Glutamatergic neuron (in vitro differentiated cells): ENCODE measurements at places on chromosomes 1 and 21. TPM values are rescaled to one million over a fixed set of nuclear protein-coding genes. Genes with fewer than 3 reads are reported as not detected.
A peak's percentile ranks its signal among the peaks of the same experiment; 100 is the strongest.

The OVAAL gene
- not detected for total RNA-seq

The RBM11 gene
- 2.7 TPM for total RNA-seq

The MARK1 gene
- 105 TPM for total RNA-seq

The TMEM200B gene
- total RNA-seq = 5.8 TPM

The PSMD4 gene
- 250 TPM for total RNA-seq

The KTI12 gene
- 8.6 TPM for total RNA-seq

The LRRC3 gene
- 5.8 TPM for total RNA-seq

The SLFNL1 gene
- total RNA-seq = 0.20 TPM

The AKR7A3 gene
- total RNA-seq = 1.9 TPM

The CRNN gene
- not detected for total RNA-seq

The DNAJC28 gene
- total RNA-seq = 5.3 TPM

The ETS2 gene
- 16.2 TPM for total RNA-seq

The KCNK2 gene
- not detected for total RNA-seq

The PDE9A gene
- total RNA-seq = 58.7 TPM

The TBX15 gene
- 0.69 TPM for total RNA-seq

- H3K4me3 ChIP-seq = no peak overlapping the region
- H3K4me1 ChIP-seq = peaks cover 4% of the 10 kb centered on the region
- no peaks in the 10 kb centered on the region for H3K36me3 ChIP-seq
- no peak overlapping the region for H3K27ac ChIP-seq
Observed at GRCh38 chr1:6743189-6744101, 41.8 kb upstream of the CAMTA1 start.

DNA sequence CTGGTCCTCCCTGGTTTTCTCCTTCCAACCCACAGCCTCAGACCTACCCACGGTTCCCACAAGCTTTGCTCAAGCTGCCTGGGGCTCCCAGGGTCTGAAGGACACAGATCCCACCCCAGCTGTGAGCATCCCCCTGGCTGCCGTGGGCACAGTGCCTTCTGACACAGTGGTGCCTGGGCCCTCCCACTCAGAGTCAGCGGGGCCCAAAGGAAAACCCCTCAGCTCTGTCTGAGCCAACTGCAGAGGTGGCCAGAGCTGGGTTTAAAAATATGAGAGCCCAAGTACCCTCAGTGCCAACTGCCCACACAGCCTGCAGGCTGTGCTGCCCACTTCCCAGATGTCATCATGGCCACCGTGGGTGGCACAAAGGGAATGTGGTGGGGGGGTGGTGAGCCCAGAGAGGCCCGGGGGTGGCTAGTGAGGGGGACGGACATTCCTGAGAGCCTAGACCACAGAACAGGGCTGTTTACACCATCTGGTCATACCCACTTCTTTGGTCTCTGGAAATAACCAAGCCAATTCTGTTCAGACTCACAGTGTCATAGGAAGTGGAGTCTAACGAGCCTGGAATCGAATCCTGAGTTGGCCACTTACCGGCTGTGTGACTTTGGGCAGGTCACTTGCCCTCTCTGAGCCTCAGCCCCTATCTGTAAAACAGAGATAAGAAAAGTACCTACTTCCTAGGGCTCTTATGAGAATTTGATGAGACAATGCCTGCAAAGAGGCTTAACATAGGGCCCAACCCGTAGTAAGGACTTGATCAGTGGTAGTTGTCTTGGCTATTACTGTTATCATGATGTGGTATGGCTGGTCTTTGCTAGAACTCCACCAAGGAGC lies 85.5 kb downstream of the CAMK2N1 start:
- DNase-seq = no peak
- peaks cover 10% of the 10 kb centered on the region for H3K27me3 ChIP-seq
- no peak overlapping the region for H3K4me3 ChIP-seq

- H3K36me3 ChIP-seq = no peaks in the 10 kb centered on the region
- no peak overlapping the region for H3K27ac ChIP-seq
- H3K4me1 ChIP-seq = no peaks in the 10 kb centered on the region
- no peak for DNase-seq
Observed at GRCh38 chr21:21233051-21233450, 234.8 kb downstream of the NCAM2 start.

GRCh38 chr1:78297836-78298235 lies 192.9 kb upstream of the PTGFR start:
- H3K4me1 ChIP-seq = peaks cover under 1% of the 10 kb centered on the region
- H3K4me3 ChIP-seq = no peak overlapping the region
- no peaks in the 10 kb centered on the region for H3K36me3 ChIP-seq
- no peak for DNase-seq
- H3K27ac ChIP-seq = no peak overlapping the region
- no peaks in the 10 kb centered on the region for H3K27me3 ChIP-seq

DNA sequence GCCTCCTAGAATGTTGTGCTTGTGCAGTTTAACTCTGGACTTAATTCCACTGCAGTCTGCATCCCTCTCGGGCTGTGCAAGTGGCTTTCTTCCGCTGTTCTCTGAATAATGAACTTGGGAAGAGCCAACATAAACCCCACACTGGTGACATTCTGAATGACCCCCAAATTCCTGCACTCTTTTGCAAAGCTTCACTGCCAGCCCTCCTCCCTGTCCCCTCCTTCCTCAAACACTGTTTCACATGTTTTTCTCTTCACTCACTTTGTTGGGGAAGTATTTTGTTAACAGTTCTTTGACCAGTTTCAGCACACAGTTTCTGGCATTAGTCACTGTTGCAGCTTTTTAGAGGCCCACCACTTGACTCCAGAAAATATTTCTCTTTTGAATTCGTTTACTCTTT lies 39.7 kb downstream of the GNG12 start:
- DNase-seq = no peak
- no peak overlapping the region for H3K4me3 ChIP-seq
- H3K27ac ChIP-seq = no peak overlapping the region
- H3K27me3 ChIP-seq = no peaks in the 10 kb centered on the region

GRCh38 chr1:25922056-25922970 lies 16.1 kb upstream of the STMN1 start:
- H3K27me3 ChIP-seq = peaks cover 7% of the 10 kb centered on the region
- DNase-seq = peak; percentile 59
- no peaks in the 10 kb centered on the region for H3K36me3 ChIP-seq

GRCh38 chr1:190019717-190020116 lies 457.9 kb downstream of the BRINP3 start:
- no peaks in the 10 kb centered on the region for H3K27me3 ChIP-seq
- no peak overlapping the region for H3K4me3 ChIP-seq
- no peaks in the 10 kb centered on the region for H3K4me1 ChIP-seq

- H3K4me3 ChIP-seq = no peak overlapping the region
- H3K27ac ChIP-seq = no peak overlapping the region
- no peaks in the 10 kb centered on the region for H3K36me3 ChIP-seq
- H3K27me3 ChIP-seq = peaks cover 4% of the 10 kb centered on the region
- H3K4me1 ChIP-seq = peaks cover 4% of the 10 kb centered on the region
Observed at GRCh38 chr1:2517966-2518365, 8.4 kb downstream of the PANK4 start.

GRCh38 chr1:52210044-52210443 lies 68.2 kb downstream of the ZFYVE9 start:
- no peak for DNase-seq
- H3K4me3 ChIP-seq = no peak overlapping the region
- H3K27me3 ChIP-seq = no peaks in the 10 kb centered on the region
- no peak overlapping the region for H3K27ac ChIP-seq
- H3K4me1 ChIP-seq = no peaks in the 10 kb centered on the region
- H3K36me3 ChIP-seq = no peaks in the 10 kb centered on the region

DNA sequence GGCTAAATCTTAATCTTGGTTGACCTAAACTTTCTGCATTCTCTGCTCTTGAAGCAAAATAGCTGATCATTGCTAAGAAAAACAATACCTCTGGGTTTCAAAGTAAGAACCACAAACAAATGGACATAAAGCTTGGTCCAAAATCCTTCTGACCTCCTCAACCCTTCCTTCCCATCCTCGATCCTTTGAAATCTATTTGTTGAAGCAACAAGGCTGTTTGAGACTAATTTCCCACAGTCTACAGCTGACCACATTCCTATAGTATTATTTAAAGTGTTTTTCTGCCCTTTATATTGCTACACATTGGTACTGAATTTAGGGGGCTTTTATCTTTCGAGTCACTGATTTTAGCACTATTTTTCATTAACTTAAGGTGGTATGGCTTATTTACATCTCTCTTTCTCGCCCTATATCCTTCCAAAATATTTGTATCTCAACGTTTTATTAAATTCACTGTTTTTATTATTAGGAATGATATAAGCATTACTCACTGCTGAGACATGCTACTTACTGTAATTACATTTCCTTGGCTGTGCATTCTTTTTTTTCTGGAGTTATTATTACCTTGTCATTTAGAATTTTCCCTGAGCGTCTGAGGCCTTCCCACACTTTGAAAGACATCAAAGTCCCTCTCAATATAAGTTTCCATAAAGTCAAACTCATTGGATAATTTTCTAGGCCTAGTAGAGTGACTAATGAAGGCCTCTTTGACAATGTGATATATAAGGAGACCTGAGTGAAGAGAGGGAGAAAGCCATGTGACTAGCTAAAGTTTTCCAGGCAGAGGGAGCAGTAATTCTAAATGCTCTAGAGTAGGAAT lies 73.9 kb downstream of the RAB3GAP2 start:
- H3K36me3 ChIP-seq = no peaks in the 10 kb centered on the region
- H3K27me3 ChIP-seq = no peaks in the 10 kb centered on the region
- no peak overlapping the region for H3K4me3 ChIP-seq
- no peak overlapping the region for H3K27ac ChIP-seq
- H3K4me1 ChIP-seq = no peaks in the 10 kb centered on the region

DNA sequence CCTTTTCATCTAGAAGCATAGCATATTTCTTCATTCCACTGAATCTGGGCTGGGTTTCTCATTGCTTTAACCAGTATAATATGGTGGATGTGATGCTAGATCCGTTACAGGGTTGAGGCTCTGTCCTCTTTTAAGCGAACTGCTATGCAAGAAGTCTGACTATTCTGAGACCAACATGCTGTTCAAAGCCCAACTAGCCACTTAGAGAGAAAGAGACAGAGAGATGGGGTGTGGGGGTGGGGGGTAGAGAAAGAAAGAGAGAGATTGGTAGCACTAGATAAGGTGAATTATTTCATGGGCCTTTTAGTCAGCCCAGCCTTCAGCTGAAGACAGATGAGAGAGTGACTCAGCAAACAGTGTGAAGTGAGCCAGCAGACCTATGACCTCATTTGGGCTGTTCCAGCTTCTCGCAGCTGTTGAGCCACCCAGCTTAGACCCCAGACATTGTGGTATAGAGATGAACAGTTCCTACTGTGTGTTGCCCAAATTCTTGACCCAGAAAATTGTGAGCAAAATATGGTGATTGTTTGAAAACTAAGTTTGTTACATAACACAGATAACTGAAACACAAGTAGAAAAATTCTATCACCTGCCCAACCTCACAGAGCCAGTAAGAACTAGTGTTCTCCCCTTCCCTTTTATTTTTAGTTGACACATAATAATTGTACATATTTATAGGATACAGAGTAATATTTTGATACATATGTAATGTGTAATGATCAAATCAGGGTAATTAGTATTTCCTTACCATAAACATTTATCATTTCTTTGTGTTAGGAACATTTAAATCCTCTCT lies 40.7 kb upstream of the PRKACB start:
- H3K27ac ChIP-seq = peak overlapping the region; percentile 81
- peaks cover 3% of the 10 kb centered on the region for H3K27me3 ChIP-seq
- DNase-seq = peak; percentile 34
- H3K36me3 ChIP-seq = peaks cover 8% of the 10 kb centered on the region
- H3K4me1 ChIP-seq = peaks cover 12% of the 10 kb centered on the region

GRCh38 chr1:53277326-53277725 lies 39.0 kb upstream of the MAGOH start:
- H3K36me3 ChIP-seq = no peaks in the 10 kb centered on the region
- peaks cover 25% of the 10 kb centered on the region for H3K4me1 ChIP-seq
- no peak overlapping the region for H3K27ac ChIP-seq
- H3K27me3 ChIP-seq = peaks cover 15% of the 10 kb centered on the region
- H3K4me3 ChIP-seq = no peak overlapping the region
- no peak for DNase-seq

- H3K27ac ChIP-seq = no peak overlapping the region
- H3K4me1 ChIP-seq = peaks cover 16% of the 10 kb centered on the region
- H3K27me3 ChIP-seq = no peaks in the 10 kb centered on the region
- DNase-seq = no peak
Observed at GRCh38 chr1:148290881-148291280, 138.8 kb upstream of the NBPF11 start.

- peaks cover 3% of the 10 kb centered on the region for H3K4me1 ChIP-seq
- no peak overlapping the region for H3K27ac ChIP-seq
- H3K36me3 ChIP-seq = no peaks in the 10 kb centered on the region
- H3K27me3 ChIP-seq = no peaks in the 10 kb centered on the region
- no peak for DNase-seq
Observed at GRCh38 chr1:21552715-21553114, 43.5 kb downstream of the ALPL start.

DNA sequence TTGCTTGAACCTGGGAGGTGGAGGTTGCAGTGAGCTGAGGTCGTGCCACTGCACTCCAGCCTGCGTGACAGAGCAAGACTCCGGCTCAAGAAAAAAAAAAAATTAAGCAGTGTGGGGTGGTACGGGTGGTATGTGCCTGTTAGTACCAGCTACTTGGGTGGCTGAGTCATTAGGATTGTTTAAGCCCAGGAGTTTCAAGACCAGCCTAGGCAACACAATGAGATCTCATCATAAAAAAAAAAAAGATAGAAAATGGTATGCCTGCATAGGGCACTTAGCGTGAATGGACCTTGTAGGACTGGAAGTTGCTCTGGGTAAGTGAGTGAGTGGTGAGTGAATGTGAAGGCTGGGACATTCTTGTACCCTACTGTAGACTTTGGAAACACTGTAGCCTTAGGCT lies 37.0 kb downstream of the TBCE start:
- no peak overlapping the region for H3K4me3 ChIP-seq
- no peaks in the 10 kb centered on the region for H3K36me3 ChIP-seq
- DNase-seq = no peak
- no peak overlapping the region for H3K27ac ChIP-seq

- peaks cover 13% of the 10 kb centered on the region for H3K27me3 ChIP-seq
- H3K4me3 ChIP-seq = peak overlapping the region; percentile 65
- H3K27ac ChIP-seq = peak overlapping the region; percentile 98
- DNase-seq = peak; percentile 72
Observed at GRCh38 chr1:236998546-236998945, 5.7 kb downstream of the MT1HL1 start.

DNA sequence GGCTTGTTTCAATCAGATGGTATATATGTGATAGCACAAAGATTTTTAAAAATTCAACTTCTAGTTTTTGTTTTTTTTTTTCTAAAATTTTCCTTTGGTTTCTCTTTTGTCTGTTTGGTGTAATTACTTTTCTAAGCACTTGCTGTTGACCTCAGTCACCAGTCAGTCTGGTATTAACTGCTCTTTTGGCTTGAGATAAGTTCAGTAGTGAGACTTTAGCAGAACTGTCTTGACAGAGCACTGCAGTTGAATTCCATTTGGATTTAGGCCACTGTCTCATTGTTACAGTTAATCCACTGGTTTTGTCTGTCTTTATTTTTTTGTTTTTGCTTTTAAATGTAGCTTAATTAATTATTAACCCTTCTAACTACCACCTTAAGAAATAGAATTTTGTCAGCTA lies 36.2 kb downstream of the OSBPL9 start:
- no peaks in the 10 kb centered on the region for H3K36me3 ChIP-seq
- no peak for DNase-seq
- H3K4me1 ChIP-seq = peaks cover 12% of the 10 kb centered on the region
- no peak overlapping the region for H3K4me3 ChIP-seq
- H3K27ac ChIP-seq = peak overlapping the region; percentile 90
- peaks cover 2% of the 10 kb centered on the region for H3K27me3 ChIP-seq
